ENCODE measurements at places on chromosomes 5 and 9.

DNA sequence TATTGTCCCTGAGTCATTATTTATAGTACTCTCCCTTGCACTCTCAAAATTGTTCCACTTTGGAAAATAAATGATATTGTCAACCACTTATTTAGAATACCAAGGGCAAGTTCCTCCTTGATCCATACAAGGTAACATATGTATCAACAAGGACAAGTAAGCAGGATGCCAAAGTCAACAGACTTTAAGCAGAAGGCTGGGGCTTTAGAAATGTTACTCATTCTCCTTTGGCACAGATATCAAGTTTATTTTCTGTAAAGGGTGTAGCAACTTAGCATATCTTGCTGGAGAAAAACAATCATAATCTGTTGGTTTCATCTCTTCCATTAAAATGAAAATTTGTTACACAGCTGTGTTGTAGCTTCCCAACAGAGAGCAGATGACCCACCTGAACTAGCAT lies 248.7 kb upstream of the SLC30A5 start:
- no peak for DNase-seq

DNA sequence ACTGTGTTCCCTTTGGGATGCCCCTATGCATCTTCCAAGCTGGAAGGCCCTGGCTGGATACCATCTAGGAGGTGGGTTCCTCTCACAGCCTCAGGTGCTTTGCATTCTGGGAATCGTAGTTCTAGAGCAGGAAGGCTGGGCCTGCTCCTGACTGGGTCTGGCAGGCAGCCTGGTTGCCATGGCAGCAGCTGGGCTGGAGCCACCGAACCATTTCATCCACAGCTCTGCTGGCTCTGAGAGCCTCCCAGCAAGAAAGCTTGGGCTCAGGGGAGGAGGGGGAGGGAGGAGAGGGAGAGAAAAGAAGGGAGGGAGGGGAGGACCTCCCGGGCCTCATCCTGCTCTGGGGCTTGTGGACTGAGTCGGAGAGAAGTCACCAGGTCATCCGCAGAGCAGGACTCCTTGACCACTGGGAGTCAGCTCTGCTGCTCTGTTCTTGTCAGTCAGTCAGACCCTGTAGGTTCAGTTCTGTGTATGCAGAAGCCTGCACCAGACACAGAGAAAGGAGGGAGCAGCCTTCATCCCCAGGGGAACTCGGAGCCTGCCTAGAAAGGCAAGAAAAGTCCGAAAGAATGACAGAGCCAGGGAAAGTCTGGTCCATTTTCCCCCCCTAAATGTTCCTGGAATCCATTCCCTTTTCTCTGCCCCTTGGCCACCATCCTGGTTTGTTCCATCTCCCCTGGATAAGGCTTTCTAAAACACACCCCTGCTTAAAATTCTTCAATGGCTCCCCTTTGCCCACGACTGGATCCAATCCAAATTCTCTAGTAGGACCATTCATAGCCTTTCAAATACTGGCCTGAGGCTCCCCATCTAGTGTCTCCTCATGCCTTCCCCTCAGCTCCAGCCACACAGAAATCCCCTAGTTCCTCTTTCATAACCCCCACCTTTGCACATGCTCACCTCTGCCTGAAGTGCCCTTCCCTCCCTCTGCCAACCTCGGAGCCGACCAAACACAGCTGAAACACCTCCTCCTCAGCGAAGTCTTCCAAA lies 65.4 kb upstream of the ARAP3 start:
- no peak for DNase-seq

- DNase-seq, result no peak
These were observed 133.5 kb upstream of the PRR16 start for GRCh38 chr5:120330558-120330957.

DNA sequence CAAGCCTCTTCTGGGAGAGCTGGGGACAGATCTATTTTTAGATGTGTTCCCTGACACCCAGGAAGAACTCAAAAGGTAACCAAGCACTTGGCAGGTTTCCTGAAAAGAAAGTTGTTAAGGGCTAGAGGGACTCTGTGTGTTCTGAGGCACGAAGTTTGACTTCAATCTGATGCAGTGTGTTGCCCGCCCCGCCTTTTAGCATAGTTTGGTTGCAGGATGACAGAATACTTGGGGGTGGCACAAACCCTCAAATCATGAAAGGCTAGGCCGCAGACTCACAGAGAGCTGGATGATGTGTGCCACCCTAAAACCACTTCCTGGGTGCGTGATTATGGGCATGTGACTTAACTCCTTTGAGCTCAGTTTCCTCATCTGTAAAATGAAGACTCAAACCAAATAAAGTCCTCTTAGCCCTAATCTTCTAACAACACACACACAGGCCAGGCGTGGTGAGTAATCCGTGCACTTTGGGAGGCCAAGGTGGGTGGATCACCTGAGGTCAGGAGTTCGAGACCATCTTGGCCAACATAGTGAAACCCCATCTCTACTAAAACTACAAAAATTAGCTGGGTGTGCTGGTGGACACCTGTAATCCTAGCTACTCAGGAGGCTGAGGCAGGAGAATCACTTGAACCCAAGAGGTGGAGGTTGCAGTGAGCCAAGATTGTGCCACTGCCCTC lies 12.8 kb upstream of the NDFIP1 start:
- DNase-seq, result peak; percentile 92

DNA sequence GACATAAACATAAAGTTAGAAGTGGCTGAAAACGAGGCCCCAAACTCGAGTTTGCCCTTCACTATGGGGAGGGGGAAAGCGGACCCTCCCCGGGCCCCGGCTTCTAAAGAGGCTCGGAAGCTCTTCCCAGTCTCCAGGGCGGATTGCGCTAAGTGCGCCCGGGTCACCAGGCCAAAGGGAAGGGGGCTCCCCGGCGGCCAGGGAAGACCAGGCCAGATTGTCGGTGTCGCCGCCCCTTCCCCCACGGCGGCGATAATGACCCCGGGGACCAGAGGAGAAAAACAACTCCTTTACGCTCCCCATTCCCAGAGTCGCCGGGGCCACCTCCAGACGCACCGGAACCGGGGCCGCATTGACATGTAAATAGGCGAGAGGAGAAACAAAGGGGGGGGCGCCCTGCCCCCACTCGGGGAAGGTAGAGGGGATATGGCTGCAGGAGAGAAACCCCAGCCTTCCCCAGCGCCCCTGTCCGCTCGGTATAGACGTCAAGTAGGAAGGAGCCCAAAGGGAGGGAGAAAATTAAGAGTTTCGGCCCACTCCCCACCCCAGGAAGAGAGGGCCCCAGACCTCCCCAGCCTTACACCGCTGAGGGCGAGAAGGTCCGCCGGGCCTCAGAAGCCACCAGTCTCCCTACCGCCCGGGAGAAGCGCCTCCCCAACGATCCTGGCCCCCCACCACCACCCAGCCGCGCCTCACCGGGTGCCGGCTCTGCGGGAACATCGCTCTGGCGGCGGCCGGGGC lies 1.7 kb downstream of the TLE1 start:
- DNase-seq, result no peak

- no peak for DNase-seq
These were observed 338.2 kb upstream of the TARS1 start for GRCh38 chr5:33102551-33102950.

DNA sequence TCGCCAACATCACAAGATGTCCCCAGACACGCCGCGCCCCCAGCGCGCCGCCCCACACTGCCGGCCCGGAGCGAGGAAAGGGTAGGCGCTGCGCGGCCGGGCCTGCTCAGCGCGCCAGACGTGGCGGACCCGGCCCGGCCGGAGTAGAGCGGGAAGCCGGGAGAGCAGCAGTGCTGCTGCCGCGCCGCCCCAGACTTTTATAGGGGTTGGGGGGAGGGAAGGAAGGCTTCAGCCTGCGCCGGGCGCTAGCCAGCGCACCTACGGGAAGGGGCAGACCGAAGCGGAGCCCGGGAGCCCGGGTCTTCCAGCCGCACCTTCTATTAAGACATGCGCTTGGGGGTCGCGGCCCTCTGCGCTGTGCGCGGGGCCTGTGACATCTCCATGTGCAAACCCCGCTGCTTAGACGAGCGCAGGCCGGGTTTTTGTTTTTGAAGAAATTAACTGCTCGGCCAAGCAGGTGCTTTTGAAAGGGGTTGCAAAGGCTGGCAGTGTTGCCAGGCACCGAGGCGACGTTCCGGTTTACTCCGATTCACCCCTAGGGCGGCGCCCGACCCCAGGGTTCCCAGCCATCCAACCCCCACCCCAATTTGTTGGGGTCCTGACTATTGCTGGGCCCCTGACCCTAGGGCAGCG lies 353 bp upstream of the PAX5 start:
- no peak for DNase-seq

DNA sequence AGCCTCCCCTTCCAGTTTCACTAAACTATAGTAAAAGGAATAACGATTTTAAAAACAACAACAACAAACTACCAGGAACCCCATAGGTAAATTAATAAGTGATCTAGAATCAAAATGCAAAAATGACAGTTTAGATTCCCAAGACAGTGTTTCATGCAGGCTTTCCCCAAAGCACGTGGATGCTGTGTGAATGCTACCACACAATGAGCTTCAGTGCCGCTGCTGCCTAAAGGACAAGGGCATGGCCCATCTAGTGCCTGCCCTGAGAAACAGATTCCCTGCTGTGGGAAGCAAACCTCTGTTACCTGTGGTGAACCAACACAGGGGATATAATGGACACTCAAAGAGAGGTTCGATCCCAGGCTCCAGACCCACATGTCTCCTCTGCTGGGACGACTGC lies 23.7 kb upstream of the CKMT2 start:
- DNase-seq, result no peak

- no peak for DNase-seq
These were observed 7.2 kb upstream of the PSD2 start for GRCh38 chr5:139788294-139788910.

DNA sequence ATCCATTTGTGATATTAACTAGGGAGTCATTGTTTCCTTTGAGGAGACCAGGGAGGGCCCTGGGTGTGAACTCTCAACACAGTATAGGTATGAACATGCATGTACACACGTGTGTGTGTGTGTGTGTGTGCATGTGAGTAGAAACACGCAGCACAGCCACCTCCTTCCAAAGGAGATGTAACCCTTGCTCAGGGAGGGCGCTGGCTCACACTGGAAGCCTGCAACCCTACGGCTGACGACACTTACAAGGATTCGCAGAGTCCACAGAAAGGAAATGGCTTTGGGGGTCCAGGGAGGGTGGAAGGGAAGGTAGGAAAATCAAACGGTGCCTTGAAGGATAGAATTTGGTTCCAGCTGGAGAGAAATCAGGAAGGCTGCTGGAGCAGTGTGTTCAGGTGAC lies 21.9 kb downstream of the TRIP13 start:
- no peak for DNase-seq

GRCh38 chr5:160545832-160546231 lies 124.2 kb downstream of the PTTG1 start:
- DNase-seq, result no peak

DNA sequence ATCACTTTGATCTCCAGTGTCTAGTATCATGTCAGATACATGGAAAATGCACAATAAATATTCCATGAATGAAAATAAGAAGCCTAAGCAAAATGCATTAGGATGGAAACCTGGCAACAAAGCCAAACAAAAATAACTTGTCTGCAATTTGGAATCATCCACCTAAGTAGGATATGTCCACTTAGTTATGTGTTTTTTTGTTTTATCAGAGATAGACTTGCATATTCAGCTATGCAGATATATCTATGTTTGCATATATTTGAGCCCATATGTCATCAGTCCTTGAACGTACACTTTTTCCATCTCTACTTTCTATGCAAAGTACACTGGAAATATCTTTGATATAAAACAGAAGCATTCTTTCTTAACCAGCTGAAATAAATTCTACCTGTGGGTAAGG lies 707.1 kb downstream of the EFNA5 start:
- no peak for DNase-seq

DNA sequence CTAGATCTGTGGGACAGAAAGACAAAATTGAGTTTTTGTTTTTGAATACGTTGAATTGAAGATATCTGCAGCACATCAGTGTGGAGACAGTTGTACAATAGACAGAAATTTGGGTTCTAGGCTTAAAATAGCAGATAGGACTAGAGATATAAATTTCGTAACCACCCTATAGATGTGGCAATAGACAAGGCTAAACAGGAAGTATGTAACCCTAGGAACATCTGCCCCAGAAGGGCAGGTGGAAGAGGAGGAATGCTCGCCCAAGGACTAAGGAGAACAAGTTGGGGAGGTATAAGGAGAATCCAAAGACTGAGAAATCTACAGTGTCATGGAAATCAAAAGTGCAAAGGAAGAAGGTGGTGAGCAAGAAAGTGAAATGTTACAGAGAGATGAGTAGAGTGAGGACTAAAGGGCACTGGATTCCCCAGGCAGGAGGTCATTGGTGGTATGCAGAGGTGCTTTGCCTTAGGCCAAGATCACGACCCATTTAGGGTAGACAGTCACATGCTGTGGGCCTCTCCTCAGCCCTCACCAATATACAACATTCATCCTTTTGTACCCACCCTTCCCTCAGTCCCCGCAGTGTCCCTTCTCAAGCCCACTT lies 109.1 kb upstream of the ELL2 start:
- DNase-seq, result no peak

DNA sequence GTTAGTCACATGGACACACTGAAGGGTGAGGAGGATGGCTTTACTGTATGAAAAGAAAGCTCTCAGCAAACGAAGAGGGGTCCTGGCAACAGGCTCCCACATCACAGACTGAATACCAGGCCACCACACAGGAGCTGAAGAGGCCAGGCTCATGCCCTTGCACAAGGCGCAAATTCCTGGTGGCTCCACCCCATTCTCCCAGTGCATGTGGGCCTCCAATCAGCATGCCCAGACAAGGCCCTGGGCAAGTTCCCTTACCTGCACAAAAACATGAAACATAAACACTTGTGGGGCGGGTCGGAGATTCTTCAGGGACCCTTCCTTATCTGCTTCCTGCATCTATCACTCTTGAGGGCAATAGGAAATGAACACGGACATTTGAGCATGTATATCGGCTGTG lies 935.8 kb upstream of the EDIL3 start:
- DNase-seq, result no peak

GRCh38 chr9:129073404-129073803 lies 7.5 kb upstream of the DOLPP1 start:
- DNase-seq, result peak; percentile 48

- no peak for DNase-seq
These were observed 2.5 kb upstream of the ABO start for GRCh38 chr9:133277467-133277866.

- DNase-seq, result no peak
These were observed 104.1 kb upstream of the NIPBL start for GRCh38 chr5:36772276-36773140.

- DNase-seq, result no peak
These were observed 8.9 kb downstream of the B4GALT1 start for GRCh38 chr9:33157960-33158842.

DNA sequence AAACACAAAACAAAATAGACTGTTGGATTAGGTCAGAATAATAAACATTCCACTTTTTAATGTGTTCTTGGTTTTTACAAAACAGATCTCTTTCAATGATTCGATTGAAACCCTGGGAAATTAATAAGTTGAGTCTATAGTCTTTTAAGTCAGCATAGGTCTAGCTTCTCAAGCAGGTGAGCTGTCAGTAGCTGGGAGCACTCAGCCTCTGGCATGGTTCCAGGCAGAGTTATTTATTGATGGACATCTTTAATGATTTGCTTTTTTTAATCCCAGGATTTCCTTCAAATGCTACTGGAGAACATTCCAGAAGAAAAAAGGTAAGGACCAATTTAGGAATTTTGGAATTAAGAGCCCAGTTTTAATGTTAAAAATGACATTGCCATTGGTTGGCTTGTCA lies 241.0 kb downstream of the AOPEP start:
- DNase-seq, result no peak

GRCh38 chr5:61286446-61287132 lies 45.5 kb upstream of the ZSWIM6 start:
- no peak for DNase-seq

Measured in CD4-positive, alpha-beta T cell treated with Interleukin-4 for 4 hours (primary cell).